Common myeloid progenitor, CD34-positive (primary cell): ENCODE measurements at places on chromosomes 13 and 19.
A peak's percentile ranks its signal among the peaks of the same experiment; 100 is the strongest.

GRCh38 chr13:84867246-84867645 is 932.0 kb downstream of the SLITRK6 start:
- DNase-seq = no peak
- H3K27ac ChIP-seq = no peak overlapping the region
- no peaks in the 10 kb centered on the region for H3K36me3 ChIP-seq
- no peak overlapping the region for H3K4me3 ChIP-seq

DNA sequence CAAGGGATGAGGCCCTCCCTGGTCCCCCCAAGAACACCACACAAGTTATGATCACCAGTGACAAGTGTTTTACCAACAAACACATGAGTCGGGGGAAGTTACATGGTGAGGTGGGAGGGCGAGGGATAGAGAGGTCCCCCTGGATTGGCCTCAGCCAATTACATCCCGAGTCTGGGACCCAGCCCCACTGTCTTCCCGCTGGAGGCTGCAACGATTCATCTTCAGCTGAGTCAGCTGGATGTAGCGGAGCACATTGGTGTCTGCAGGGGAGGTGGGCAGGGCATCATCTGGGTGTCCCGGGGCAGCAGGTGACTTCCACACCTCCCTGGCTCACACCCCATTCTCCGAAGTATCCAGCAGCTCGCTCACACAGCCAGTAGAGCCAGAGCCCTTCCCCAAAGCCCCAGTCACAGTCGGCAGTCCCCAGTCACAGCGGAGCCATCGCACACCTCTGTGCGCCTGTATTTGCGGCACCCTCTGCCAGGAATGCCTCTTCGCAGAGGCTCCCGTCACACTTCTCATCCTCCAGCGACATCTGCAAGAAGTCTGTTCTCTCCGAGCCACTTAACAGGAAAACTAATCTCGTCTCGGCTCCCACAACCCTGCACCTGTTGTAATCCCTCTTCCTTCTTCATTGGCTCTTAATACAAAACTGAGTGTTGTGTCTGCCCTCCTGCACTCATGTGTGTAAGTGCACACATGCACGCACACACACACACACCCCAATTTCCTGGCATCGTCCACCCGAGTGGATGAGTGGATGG is 2.0 kb downstream of the TTC9B start:
- no peak overlapping the region for H3K4me3 ChIP-seq
- H3K27me3 ChIP-seq = peaks cover 18% of the 10 kb centered on the region
- peaks cover 5% of the 10 kb centered on the region for H3K36me3 ChIP-seq
- H3K4me1 ChIP-seq = peaks cover 7% of the 10 kb centered on the region
- H3K27ac ChIP-seq = no peak overlapping the region
- DNase-seq = no peak

DNA sequence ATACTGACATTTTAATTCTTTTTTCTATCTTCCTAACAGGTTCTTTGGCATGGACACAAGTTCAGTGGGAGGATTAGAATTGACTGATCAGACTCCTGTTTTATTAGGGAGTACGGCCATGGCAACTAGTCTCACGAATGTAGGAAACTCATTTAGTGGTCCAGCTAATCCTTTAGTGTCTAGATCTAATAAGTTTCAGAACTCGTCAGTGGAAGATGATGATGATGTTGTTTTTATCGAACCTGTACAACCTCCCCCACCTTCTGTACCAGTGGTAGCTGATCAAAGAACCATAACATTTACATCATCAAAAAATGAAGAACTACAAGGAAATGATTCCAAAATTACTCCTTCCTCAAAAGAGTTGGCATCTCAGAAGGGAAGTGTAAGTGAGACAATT is 34.5 kb downstream of the ZMYM2 start:
- no peak for DNase-seq
- H3K4me3 ChIP-seq = no peak overlapping the region
- H3K36me3 ChIP-seq = peaks cover 47% of the 10 kb centered on the region
- no peak overlapping the region for H3K27ac ChIP-seq
- no peaks in the 10 kb centered on the region for H3K27me3 ChIP-seq

GRCh38 chr13:25598421-25598820 is 226.6 kb downstream of the ATP8A2 start:
- no peaks in the 10 kb centered on the region for H3K4me1 ChIP-seq
- no peak for DNase-seq
- peaks cover 5% of the 10 kb centered on the region for H3K27me3 ChIP-seq
- no peaks in the 10 kb centered on the region for H3K36me3 ChIP-seq
- H3K27ac ChIP-seq = no peak overlapping the region

- no peaks in the 10 kb centered on the region for H3K27me3 ChIP-seq
- no peak overlapping the region for H3K27ac ChIP-seq
- H3K36me3 ChIP-seq = no peaks in the 10 kb centered on the region
- no peak overlapping the region for H3K4me3 ChIP-seq
- peaks cover 14% of the 10 kb centered on the region for H3K4me1 ChIP-seq
Observed at GRCh38 chr13:77781808-77782207, 84.3 kb downstream of the SLAIN1 start.

DNA sequence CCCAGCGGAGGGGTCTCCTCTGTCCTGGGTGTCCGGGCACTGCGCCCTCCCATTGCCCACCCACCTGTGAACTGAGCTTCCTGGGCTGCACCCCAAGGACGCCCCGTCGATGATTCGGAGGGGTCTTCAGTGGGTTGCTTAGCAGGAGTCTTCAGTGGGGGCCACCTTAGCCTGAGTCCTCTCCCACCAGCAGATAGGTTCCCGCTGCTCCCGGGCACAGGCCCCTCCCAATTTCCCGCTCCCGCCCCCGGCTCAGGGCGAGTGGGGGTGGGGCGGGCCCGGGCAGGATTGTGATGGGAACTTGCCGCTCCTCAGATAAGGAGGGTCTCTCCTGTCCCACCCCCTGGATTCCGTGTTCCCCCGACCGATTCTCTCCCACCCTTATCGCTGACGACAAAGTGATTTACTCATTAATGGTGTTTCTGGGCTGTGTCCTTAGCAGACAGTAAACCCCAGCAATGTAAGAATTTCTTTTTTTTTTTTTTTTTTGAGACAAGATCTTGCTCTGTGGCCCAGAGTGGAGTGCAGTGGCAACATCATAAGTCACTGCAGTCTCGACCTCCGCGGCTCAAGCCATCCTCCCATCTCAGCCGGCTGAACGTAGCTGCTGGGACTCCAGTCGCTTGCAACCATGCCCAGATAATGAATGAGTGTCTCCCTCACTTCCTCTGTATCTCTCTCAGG is 655 bp upstream of the S1PR5 start:
- DNase-seq = no peak
- no peaks in the 10 kb centered on the region for H3K36me3 ChIP-seq
- H3K4me1 ChIP-seq = peaks cover 35% of the 10 kb centered on the region
- H3K4me3 ChIP-seq = no peak overlapping the region

DNA sequence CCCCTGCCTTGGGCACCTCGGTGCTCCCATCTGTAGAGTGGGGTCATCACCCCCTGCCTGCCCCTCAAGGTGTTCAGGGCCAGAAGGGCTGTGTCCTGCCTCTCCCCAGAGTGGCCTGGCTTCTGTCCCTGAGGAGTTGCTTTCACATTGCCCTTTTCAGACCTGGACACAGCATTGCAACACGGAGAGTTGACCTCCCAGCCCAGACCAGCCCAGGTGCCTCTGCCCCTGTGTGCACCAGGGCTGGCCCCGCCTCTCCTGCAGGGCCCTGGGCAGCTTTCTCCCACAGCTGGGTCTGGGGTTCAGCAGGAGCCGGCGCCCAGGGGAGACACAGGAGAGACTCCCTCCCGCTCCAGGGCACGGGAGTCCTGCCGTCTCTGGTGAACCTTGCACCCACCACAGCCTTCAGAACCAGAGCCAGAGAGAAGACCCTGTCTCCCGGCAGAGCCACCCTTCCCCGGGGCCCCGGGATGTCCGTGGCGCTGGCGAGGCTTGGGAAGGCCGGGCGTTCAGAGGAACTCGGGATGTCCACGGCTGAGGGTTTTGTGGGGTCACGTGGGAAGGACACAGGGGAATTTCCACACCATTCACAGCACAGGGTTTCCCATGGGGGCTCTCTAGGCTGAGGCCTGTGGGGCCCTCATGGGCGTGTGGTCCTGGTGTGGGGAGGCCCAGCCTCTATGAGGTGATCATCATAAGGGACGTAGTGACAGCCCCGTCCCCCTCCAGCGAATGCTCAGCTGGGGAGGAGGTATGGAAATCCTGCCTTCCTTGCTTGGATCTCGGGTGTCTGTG is 23.2 kb downstream of the C13orf46 start:
- no peaks in the 10 kb centered on the region for H3K4me1 ChIP-seq
- H3K36me3 ChIP-seq = no peaks in the 10 kb centered on the region
- H3K27ac ChIP-seq = no peak overlapping the region

DNA sequence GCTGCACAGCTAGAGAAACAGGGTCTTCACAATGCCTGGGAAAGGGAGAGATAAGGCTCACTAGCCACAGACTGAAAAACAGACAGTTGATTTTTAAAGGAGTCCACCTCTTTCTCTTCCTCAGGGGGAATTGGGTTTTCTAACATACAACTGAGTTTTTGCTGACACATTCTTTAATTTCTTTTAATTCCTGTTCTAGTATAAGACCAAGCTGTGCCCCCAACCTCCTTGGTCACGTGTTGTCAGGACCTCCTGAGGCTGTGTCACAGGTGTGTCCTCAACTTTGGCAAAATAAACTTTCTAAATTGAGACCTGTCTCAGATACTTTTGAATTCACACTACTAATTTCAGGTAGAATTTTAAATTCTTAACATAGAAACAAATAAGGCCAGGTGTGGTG is 12.1 kb upstream of the ZNF492 start:
- peaks cover 6% of the 10 kb centered on the region for H3K4me1 ChIP-seq
- DNase-seq = peak; percentile 18
- H3K4me3 ChIP-seq = no peak overlapping the region
- peaks cover 60% of the 10 kb centered on the region for H3K27me3 ChIP-seq
- H3K27ac ChIP-seq = no peak overlapping the region
- H3K36me3 ChIP-seq = no peaks in the 10 kb centered on the region

- no peak overlapping the region for H3K27ac ChIP-seq
- H3K27me3 ChIP-seq = no peaks in the 10 kb centered on the region
- no peak for DNase-seq
- H3K4me3 ChIP-seq = no peak overlapping the region
- H3K36me3 ChIP-seq = no peaks in the 10 kb centered on the region
Observed at GRCh38 chr13:34070006-34070405, 252.1 kb downstream of the RFC3 start.

GRCh38 chr13:112874751-112875300 is 94.2 kb upstream of the MCF2L start:
- H3K4me1 ChIP-seq = peaks cover 11% of the 10 kb centered on the region
- H3K27me3 ChIP-seq = no peaks in the 10 kb centered on the region
- DNase-seq = no peak
- H3K4me3 ChIP-seq = no peak overlapping the region
- no peak overlapping the region for H3K27ac ChIP-seq
- H3K36me3 ChIP-seq = no peaks in the 10 kb centered on the region

GRCh38 chr13:79267560-79267959 is 138.5 kb downstream of the RBM26 start:
- DNase-seq = no peak
- peaks cover 4% of the 10 kb centered on the region for H3K27me3 ChIP-seq
- H3K4me1 ChIP-seq = no peaks in the 10 kb centered on the region
- H3K36me3 ChIP-seq = no peaks in the 10 kb centered on the region

DNA sequence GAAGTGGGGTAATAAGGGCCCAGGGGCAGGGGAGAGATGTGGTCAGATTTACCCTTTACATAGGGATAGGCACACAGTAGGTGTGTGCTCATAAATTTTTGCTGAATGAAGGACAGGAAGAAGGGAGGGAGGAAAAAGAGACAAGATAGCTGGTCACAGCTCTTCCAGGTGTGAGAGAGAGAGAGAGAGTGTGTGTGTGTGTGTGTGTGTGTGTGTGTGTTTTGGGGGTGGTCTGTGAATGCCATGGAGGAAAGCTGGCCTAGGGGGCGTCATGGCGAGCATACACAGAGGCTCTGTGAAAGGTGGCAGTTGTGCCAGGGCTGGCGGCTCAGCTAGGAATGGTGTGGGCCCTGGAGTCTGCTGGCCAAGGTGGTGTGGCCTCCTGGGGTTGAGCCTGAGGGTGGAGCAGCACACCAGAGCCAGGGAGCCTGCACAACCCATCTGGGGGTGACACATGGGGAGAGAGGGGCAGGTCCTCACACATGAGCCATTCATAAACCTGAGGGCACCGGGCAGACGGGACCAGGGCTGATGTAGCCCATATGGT is 6.0 kb upstream of the PRX start:
- DNase-seq = no peak
- no peak overlapping the region for H3K27ac ChIP-seq
- H3K4me3 ChIP-seq = no peak overlapping the region
- H3K27me3 ChIP-seq = no peaks in the 10 kb centered on the region
- no peaks in the 10 kb centered on the region for H3K36me3 ChIP-seq

DNA sequence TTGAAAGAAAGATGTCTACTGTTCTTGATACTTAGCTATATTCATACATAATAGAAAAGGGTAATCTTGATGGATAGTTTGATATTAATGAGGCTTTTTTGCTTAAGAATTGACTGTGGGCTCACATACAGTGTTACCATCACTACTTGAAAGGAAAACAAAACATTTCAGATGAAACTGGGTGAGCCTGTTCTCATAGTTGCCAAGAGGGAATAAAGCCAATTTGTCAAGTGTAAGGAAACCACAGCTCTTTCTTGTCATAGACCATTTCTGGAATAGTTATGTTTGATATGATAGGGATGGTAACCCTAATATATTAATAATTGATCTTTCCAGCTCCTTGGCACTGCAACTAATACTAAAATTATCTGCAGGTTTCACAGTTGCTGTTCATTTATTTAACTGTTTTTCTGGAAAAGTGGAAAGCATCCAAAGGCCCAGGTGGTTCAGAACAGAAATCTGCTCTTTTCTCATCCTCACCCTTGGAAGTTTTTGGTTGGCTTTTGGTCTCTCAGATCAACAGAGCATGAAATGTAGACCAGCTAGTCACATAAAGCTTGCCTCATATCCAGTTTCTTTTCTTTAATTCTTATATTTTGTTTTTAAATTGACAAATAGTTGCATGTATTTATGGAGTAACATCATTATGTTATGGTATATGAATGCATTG is 43.2 kb downstream of the ARHGEF7 start:
- no peak overlapping the region for H3K4me3 ChIP-seq
- DNase-seq = no peak
- no peak overlapping the region for H3K27ac ChIP-seq
- peaks cover 17% of the 10 kb centered on the region for H3K36me3 ChIP-seq

DNA sequence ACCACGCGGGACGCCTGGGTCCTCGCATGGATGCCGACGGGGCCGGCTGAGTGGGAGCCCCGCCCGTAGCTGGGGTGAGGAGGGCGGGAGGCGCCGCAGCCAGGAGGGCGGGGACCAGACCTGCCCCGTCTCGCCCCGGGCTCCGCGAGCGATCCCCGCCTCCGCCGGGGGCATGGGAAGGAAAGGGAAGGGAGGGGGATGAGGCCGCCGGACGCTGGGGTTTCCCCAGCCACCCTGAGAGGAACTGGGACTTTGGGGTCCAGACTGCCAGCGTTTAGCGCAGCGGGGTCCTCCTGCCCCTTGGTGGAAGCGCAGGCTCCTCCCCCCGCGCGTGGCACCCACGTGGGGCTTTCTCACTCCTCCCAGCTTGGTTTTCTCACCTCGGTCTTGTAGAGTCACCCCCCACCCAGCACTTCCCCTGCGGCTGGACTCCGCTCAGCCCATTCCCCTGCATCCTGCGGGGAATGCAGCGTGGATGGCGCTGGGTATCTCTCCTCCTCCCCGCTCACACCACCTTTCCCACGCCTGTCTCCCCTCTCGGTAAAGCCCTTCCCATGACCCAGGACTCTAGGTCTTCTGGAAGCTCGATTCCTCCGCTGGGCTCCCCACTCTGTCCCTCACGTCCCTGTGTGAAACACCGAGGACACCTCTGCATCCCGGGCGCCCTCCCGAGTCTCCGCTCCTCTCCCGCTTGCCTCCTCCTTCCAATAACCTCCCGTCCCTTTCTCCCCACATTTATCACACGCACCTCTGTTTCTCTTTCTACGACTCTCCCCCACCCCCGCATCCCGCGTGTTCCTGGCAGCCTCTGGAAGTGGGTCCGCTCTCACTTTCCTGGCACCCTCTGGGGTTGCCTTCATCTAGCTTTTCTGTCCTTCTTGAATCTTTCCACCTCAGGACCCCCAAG is 2.1 kb downstream of the TGFB1 start:
- no peaks in the 10 kb centered on the region for H3K27me3 ChIP-seq
- peaks cover 65% of the 10 kb centered on the region for H3K4me1 ChIP-seq
- peak; percentile 95 for DNase-seq
- peak overlapping the region; percentile 92 for H3K4me3 ChIP-seq
- peaks cover 11% of the 10 kb centered on the region for H3K36me3 ChIP-seq
